ENCODE measurements at places on chromosomes 3 and 15.

- H3K36me3 ChIP-seq, result no peaks in the 10 kb centered on the region
- no peak for DNase-seq
- H3K4me3 ChIP-seq, result no peak overlapping the region
- H3K27me3 ChIP-seq, result no peaks in the 10 kb centered on the region
- H3K27ac ChIP-seq, result no peak overlapping the region
Observed at GRCh38 chr3:62538691-62539356, 165.5 kb upstream of the FEZF2 start.

DNA sequence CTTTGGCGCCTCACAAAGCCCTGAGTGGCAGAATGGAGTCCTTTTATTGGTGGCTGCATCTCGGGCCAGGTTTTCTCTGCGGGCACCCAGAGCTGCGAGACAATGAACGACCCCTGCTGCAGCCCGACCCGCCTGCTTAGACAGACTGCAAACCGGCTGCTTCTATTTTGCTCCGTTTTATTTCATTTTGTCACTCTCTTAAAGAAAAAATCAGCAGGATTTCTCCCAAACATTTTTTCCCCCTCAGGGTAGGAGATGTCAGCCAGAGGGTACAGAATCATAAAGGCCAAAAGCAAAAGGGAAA is 64.8 kb downstream of the OXNAD1 start:
- H3K36me3 ChIP-seq, result peaks cover 38% of the 10 kb centered on the region
- H3K27ac ChIP-seq, result no peak overlapping the region
- no peaks in the 10 kb centered on the region for H3K27me3 ChIP-seq
- no peaks in the 10 kb centered on the region for H3K4me1 ChIP-seq
- H3K4me3 ChIP-seq, result no peak overlapping the region

DNA sequence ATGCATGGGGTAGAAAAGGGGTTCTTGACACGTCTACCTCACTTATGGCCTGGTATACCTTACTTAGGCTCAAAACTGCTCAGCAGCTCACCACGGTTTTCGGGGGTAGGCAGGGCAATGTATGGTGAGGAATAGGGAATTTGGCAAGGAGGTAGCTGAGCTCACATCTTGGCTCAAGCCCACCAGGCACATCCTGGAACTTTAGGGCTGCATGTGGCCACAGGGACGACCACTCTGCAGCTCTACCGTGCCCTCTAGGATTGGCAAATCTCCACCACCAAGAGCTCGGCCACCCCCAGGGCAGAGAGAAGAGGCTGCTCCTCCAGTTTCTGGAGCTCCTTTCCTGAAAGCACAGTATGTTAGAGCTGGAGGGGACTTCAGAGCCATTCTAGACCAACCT is 69.7 kb downstream of the MRPL46 start:
- H3K4me1 ChIP-seq, result peaks cover 6% of the 10 kb centered on the region
- H3K27ac ChIP-seq, result no peak overlapping the region
- no peak overlapping the region for H3K4me3 ChIP-seq
- no peaks in the 10 kb centered on the region for H3K36me3 ChIP-seq
- peaks cover 5% of the 10 kb centered on the region for H3K27me3 ChIP-seq
- DNase-seq, result no peak

GRCh38 chr3:46857485-46858341 is 5.5 kb downstream of the MYL3 start:
- no peaks in the 10 kb centered on the region for H3K36me3 ChIP-seq
- no peak for DNase-seq
- H3K4me3 ChIP-seq, result no peak overlapping the region
- no peak overlapping the region for H3K27ac ChIP-seq

- H3K27me3 ChIP-seq, result peaks cover 3% of the 10 kb centered on the region
- H3K36me3 ChIP-seq, result no peaks in the 10 kb centered on the region
- H3K27ac ChIP-seq, result no peak overlapping the region
- no peak overlapping the region for H3K4me3 ChIP-seq
Observed at GRCh38 chr3:141100531-141101320, 49.6 kb downstream of the SPSB4 start.

GRCh38 chr15:49918121-49918520 is 200.9 kb downstream of the ATP8B4 start:
- no peak overlapping the region for H3K4me3 ChIP-seq
- H3K36me3 ChIP-seq, result no peaks in the 10 kb centered on the region
- no peak overlapping the region for H3K27ac ChIP-seq
- H3K27me3 ChIP-seq, result no peaks in the 10 kb centered on the region

DNA sequence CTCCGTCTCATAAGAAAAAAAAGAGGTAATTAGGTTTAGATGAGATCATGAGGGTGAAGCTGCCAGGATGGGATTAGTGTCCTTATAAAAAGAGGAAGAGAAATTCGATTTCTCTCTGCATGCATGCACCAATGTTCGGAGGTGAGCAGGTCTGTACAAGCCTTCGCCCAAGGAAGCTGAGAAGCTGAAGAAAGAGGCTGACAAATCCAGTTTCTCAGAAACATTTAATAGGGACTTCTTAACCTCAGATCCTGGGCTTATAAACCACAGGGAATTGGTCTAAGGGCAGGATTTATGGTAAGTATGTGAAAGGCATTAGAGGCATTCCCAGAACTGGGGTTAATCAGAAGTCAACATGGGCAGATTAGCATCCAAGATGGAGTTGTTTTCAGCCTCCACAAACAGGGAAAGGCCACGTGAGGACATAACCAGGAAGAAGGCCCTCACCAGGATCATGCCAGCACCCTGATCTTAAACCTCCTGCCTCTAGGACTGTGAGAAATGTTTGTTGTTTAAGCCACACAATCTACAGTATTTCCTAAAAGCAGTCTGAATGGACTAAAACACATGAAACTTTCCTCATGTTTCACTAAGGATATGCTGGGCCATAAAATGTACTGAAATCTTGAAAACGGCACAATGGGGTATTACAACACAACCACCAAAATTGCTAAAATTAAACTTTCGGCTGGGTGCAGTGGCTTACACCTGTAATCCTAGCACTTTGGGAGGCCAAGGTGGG is 11.3 kb downstream of the SHISA5 start:
- H3K36me3 ChIP-seq, result no peaks in the 10 kb centered on the region
- H3K27ac ChIP-seq, result no peak overlapping the region
- no peak for DNase-seq
- H3K4me3 ChIP-seq, result no peak overlapping the region
- H3K27me3 ChIP-seq, result no peaks in the 10 kb centered on the region

DNA sequence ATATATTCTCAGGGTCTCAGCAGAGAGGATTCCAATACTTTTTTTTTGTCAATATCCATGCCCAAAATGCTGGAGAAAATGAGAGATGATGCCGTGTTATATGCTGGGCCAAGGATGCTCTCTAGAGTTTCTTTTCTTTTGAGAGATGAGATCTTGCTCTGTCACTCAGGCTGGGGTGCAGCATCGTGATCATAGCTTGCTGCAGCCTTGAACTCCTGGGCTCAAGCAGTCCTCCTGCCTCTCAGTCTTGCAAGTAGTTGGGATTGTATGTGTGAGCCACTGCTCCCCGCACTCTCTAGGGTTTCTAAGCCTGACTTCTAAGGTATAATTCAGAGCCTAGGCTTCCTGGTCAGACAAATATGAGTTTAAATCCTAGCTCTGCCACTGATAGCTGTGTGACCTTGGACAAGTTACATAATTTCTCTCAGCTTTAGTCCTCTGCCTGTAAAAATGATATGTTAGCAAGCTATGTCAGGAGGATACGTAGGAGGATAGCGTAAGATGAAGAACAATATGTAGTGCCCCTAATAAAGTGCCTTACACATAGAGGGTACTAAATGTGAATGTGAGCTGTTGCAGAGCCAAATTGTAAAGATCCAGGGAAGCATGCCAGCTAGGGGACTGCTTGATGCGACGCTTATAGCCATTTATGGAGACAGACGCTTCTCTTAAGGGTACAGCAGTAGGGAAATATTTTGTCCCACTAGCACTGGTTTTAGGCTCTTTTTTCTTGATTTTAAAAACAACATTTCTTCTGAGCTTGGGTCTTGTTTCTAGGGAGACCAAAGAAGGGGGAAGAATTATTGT is 7.4 kb downstream of the STARD9 start:
- no peak for DNase-seq
- no peak overlapping the region for H3K4me3 ChIP-seq
- H3K27me3 ChIP-seq, result peaks cover 2% of the 10 kb centered on the region
- peaks cover 7% of the 10 kb centered on the region for H3K4me1 ChIP-seq
- no peaks in the 10 kb centered on the region for H3K36me3 ChIP-seq

All from T-cell (primary cell).